ENCODE measurements at places on chromosomes 4 and X.

DNA sequence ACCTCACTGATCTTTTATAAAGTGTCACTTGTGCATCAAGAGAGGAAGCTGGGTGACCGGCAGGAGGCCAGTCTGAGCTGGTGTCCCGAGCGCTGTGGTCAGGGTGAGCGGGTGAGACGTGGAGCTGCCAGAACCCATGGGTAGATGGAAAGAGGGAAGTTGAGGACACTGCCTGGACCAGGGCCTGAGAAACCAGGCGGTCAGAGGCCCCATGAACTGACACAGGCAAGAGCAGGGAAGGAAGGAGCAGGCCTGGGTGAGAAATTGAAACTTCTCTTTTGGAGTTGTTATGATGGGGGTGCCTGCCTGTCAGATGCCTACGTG is 192.6 kb downstream of the AFAP1 start:
- no peak for DNase-seq

- no peak for DNase-seq
Measured at GRCh38 chr4:112938461-112939058, 110.9 kb upstream of the ANK2 start.

- DNase-seq, result no peak
Measured at GRCh38 chrX:108097380-108097779, 5.8 kb downstream of the ATG4A start.

GRCh38 chr4:158856852-158857251 is 88.0 kb downstream of the FNIP2 start:
- DNase-seq, result no peak

DNA sequence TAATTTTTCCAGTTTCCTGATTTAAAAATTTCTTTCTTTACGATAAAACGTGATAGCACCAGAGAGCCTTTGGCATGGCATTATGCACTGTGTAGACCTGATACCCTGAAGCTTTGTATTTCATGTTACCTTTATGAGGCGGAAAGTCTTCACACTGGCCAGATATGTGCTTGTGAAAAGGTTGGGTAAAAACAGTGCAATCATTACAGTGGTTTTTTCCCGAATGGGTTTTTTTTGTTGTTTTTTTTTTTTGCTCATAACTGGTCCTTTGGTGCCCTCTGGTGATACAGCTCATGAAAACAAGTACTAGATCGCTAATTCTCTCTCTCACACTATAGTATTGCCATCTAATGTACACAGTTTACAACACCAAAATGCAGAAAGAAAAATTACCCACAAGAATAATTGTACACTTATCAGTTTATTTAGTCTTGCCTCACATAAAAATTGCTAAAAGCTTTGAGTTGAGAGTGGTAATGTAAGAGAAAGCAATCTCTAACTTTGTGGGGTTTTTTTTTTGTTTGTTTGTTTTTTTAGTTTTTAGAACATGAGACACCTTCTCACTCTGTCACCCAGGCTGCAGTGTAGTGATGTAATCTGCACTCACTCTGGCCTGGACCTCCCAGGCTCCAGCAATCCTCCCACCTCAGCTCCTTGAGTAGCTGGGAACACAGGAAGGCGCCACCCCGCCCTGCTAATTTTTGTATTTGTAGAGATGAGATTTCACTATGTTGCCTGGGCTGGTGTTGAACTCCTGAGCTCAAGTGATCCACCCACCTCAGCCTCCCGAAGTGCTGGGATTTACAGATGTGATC is 21.3 kb downstream of the SPCS3 start:
- DNase-seq, result no peak

Data from natural killer cell treated with Interleukin-12 subunit alpha and Interleukin-12 subunit beta and Interleukin-15 and Interleukin-18, amount 100 ng/mL, for 72 hours (primary cell).